ENCODE measurements at places on chromosomes 5 and 9. TPM values are rescaled to one million over a fixed set of nuclear protein-coding genes. Genes with fewer than 3 reads are reported as not detected.

NKD2 gene
- 18.7 TPM for total RNA-seq

SLC6A19 gene
- not detected for total RNA-seq

IFNA2 gene
- total RNA-seq: not detected

PRLR gene
- total RNA-seq: 0.25 TPM

CTXN3 gene
- total RNA-seq: not detected

DNA sequence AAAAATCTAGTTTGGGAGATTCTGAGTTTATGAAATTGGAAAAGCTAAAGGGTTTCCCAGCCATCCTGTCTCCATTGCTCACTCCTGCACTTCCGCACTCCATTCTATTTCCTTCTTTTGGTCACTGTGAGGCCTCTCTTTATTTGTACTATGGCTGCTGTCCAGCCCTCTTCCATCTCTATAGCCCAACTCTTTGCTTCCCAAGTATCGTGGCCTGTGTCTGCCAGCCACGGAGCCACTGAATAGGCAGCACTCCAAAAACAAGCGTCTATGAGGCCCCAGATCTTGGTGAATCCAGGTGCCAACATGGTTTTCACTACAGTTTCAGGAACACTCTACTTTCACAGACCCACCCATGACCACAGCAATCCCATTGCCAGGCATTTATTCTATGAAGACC is 37.2 kb downstream of the GRAMD2B start:
- no peak for DNase-seq

- no peak for DNase-seq
These were observed 7.7 kb downstream of the SLC2A8 start for GRCh38 chr9:127404631-127405030.

DNA sequence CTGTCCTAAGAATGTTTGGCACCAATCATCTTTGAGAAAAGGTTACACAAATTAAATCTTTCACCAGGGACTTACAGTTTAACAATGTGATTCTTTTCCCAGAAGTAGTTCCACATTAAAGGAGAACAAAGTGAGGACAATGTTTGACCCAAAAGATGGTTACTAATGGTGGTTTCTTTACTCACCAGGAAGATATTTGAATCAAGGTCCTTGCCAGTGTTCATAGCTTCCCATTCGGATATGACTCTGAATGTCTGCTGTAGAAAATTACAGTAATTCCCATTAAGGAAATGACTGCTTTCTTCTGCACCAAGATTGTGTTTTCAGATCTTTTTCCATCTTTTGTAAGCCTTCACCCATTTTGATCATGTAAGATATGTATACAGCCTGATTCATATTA is 114.6 kb upstream of the ADAMTSL1 start:
- DNase-seq: no peak

- DNase-seq: peak; percentile 12
These were observed 441.2 kb upstream of the ZNF462 start for GRCh38 chr9:106421772-106422171.

DNA sequence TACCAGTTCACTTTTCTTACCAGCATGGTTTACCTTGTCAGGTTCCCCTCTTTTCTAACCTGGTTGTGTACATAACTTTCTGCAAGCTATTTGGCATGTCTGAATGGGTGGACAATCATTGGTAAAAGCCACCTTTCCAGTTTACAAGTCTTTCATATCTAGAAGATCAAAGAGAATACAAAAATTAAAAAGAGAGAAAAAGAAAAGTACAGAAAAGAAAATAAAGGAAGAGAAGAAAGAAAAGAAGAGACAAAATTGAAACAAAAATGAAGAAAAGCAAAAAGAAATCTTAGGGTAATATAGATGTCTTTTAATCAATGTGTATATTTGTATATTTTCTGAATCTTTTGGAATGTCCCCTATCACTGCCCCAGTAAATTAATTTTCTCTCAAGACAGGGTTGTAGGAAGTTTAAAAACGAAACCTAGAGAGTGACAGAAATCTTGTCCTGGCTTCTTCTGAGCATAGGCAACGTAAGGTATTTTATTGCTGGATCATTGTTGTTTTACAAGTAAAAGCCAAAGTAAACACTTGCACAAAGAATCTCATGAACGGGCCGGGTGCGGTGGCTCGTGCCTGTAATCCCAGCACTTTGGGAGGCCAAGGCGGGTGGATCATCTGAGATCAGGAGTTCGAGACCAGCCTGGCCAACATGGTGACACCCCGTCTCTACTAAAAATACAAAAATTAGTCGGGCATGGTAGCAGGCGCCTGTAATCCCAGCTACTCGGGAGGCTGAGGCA is 98.7 kb upstream of the IFNE start:
- no peak for DNase-seq

GRCh38 chr5:158313733-158314464 is 455.0 kb upstream of the CLINT1 start:
- no peak for DNase-seq

- DNase-seq: no peak
These were observed 9.6 kb downstream of the PSIP1 start for GRCh38 chr9:15501179-15501578.

- DNase-seq: no peak
These were observed 12.7 kb downstream of the PDGFRB start for GRCh38 chr5:150142959-150143349.

DNA sequence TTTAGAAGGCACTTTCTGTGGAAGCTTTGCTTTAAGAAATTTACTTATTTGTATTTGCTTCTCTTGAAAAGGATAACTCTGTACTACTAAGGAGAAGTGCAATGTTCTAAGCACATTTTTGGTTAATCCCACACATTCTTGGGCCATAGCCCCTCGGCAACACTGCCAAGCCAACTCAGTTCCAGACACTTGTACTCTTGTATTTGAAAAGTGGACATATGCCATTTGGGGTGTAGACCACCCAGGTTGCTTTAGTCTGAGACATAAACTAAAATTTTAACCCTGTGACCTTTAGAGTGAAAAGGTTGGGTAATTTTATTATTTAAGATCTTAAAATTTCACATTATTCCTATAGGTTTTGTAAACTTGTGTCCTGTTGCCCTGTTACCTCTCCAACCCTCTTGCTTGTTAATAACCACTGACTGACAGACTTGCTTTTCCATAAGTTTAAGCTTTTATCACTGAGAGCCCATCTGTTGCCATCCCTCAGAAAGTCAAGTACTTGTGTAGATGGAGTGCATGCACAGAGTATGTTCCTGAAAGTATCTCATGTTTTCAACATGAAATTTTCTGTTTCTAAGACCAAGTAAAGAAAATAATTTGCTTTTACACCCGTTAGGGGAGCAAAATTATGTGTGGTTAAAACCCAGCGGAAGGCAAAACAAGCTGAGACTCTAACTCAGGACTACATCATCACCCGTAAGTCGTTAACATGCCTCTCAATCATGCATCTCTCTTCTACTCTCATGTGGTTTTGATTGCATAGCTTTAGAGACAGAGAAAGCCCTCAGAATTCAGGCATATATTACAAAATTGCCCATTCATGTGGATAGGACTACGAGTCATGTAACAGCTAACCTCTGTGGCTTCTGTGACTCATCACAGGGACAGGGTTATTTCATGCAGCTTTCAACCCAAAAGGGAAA is 117.3 kb downstream of the GDNF start:
- DNase-seq: peak; percentile 72
